ENCODE measurements at places on chromosomes 16 and 17.
A peak's percentile ranks its signal among the peaks of the same experiment; 100 is the strongest.

DNA sequence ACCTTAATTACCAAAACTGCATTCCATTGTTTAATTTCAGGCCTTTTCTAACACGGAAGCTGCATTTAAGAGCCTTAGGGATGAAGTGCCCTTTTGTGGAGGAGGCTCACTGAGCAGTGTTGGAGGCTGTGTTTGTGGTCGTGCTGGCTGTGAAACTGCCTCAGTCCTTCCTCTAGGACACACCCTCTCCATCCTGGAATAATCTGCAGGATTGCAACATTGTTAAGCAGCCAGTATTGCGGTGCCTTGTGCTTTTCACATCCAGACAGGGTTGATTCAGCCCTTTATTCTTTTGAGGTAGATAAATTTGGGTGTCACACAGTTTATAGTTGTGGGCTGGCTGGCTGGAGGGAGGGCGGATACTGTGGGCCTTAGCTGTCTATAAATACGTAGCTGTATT, 141.6 kb downstream of the CDRT15L2 start:
- no peak for DNase-seq

DNA sequence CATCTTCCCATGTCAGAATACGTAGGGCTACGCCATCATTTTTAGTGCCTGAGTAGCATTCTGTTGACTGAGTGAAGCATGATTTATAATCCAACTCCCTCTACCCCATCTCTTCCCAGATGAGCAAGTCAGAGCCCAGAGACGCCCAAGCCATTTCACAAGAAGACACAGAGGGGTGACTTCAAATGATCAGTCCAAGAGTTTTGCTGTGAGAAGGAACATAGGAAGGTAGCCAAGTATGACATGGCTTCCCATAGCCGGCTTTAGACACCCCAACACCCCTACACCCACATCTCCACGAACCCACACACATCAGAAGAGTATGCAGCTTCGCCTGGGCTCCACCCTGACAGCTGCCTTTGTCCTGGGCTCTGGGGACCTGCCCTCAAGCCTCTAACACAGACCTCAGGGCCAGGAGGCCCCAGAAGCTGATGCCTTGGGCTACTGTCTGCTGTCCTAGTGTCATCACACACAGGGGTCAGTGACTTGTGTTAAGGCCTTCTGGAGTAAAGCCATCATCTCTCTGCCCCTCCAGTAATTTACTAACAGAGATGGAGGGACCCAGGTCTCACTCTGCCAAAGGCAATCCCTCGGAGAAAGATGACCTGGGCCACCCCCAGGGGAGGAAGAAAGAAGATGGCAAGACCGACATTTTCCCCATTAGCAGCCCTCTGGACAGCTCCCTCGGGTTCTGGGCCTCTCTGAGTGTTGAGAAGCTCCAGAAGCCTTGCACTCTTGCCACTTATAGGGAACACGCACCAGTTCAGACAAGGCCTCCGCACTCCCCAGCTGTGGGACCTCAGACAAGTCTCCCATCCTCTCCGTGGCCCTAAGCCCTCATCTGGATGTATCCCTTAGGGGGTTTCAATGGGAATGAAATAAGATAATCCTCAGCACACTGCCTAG, 38.7 kb upstream of the MRPS23 start:
- DNase-seq: no peak

DNA sequence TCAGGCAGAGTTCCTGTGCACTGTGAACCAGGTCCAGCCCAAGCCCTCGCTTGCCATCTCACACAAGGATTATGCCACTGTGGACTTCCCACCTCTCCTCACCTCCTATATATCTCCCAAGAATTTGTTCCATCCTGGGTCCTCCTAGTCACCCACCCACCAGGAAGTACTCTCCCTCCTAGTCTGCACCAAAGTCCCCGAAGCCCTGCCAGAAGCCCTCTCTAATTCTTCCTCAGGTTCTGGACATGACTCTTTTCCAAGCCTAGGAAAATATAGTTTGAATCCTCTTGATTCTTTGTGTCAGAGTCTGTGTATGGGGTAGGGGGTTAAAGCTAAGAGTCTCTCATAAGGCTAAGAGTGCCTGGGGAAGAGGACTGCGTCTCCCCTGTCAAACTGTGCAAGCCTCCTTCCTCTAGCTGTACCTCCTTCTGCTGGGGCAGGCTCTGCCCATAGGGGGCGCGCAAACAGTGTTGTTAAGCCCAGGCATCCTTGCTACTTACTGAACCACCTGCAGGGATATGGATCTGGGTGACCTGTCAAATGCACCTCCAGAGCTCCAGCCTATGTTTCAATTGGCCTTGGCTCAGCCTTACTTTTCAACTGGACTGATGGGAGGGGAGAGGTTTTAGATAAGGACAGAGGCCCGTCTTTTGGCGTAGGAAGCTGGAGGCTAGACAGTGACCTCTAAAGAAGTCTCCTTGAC, 16.6 kb upstream of the DLX4 start:
- DNase-seq: peak; percentile 72

DNA sequence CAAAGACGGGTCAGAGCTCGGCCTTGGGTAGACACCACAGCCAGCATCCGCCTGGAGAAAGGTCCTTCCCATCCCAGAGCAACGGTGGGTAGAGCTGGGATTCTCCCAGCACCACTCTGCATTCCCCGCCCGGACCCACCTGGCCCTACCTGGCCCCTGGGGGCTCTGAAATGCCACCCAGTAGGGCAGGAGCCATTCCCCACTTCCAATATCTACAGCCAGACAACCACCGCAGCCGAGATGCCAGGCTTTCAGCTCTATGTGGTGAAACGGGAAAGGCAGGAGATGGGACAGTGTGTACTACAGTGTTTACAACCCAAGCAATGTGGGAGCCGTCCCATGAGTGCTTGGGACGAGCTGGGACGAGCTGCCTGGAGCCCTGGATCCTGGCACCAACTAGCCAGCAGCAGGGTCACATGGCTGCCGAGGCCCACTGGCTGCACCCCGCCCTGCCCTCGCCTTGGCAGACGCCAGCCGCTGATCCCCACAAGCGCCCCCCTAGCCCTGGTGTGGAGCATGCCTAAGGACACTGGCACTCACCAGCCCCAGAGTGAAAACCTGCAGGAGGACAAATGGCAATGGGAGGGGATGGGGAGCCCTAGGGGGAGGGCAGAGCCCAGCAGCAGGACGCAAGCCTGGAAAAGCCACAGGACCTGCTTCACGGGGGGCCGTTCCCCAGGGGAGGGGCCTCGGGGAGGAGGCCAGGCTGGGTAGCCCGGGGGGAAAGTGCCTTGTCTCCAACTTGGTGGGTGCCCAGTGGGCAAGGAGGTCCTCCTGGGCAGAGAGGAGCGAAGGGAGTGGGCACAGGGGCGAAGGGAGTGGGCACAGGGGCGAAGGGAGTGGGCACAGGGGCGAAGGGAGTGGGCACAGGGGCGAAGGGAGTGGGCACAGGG, 13.5 kb downstream of the TMC6 start:
- no peak for DNase-seq

DNA sequence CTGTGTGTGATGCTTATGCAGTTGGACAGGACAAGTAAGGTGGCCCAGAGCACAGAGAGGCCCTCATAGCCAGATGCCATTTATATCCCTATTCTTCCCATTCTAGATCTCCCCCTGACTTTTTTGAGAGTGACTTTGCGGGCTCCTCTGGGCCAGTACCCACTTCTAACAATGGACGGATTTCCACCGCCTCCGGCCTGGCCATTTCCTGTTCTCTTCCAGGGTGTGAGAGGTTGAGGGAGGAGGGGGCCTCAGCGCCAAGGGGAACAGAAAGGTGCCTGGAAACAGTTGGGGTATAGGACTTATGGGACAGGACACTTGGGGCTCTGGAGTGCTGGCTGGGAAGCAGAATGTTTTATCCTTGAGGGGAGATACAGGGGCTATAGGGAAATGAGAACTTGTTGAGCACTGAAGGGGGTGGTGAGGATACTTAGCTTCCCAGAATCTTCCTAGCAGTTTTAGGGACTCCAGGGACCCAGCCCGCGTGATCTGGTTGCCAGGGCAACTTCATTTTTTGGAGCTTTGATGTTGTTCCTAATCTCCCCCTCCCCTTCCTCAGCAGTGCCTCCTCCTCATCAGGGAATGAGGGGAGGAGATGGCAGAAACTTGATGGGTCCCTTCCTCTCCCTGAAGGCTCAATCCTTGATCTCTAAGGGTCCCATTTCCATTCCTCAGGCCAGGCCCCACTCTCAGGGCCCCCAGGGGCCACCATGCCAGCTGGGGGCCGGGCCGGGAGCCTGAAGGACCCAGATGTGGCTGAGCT, 3.6 kb downstream of the TAOK2 start:
- no peak for DNase-seq

GRCh38 chr16:21611556-21612384, 12.4 kb downstream of the METTL9 start:
- no peak for DNase-seq
